Pancreas (tissue), 10 donors: ENCODE measurements at places on chromosomes 7 and 10.

DNA sequence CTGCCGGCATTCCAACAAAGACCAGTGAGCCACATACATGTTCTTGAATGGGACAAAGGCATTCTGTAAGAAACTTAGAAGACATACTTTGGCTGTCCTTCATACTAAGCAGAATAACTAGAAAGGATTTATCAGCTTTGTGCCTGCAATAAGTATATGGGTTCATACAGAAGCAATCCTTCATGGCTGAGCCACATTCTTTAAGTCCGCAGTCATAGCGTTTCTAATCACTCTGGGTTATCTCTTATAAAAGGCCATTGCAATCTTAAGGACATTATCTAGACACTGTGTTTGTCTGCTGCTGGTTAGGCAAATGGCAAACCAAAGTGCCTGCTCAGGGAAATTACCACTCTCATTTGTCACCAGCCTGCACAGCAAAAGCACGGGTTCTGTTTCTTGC is 488.4 kb downstream of the ACTR3B start:
- no peak for DNase-seq

DNA sequence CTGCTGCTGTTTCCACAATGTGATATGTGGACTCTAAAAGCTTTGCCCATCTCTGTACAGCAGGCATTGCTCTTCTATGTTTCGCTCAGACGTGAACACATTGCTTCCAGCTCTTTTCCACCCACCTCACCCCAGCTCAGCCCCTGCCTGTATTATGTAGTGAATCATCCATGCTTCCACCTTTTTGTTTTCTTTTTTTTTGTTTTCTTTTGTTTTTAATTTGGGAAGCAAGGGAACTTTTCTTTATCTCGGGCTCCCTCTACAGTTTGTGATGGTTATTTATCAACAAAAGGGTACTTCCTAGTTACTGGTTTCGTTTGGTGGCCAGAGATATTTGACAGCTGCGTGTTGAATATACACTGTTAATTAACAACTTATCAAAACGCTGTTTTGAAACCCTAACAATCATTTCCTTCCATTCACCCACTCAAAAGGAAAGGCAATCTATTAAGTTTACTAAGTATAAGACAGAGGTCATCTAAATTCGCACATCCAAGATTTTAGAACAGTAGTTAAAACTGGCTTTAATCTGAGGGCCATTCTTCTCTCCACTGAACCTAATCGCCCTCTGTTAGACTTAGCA is 127.9 kb upstream of the STK17A start:
- no peak for DNase-seq

DNA sequence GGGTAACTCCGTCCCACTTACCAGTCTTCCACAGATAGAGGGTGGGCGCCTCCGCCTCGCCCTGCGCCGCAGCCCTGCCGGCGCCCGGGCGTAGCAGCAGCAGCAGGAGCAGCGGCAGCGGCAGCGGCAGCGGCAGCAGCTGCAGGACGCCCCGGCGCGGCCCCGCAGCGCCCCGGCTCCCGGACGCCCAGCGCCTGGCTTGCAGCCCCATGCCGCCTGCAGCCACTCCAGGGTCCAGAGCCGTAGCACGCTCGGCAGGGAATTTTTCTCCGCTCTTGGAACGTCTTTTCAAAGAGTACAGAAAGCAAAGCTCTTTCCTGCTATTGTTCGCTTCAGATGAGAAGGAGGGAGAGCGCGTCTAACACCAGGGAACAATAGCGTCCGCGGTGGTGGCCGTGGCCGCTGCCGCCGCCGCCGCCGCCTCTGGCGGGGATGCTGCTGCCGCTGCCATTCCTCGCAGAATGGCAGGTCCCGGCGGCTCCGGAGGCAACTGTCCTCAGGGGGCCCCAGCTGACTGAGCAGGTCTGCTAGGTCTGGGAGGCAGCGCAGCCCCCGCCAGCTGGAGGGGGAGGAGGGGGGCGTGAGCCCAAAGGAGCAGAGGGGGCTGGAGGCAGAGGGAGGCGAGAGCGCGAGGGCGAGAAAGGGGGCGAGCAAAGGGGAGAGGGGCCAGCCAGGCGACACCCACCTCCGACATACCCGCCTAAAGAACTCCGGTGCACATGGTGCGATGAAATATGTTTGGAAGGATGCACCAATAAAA is at the start of gene THSD7A:
THSD7A (minus strand) TSS at position 463 of the 760 bp plus-strand sequence; CDS start at position 211, 252 bp downstream.
- peak; percentile 48 for DNase-seq

DNA sequence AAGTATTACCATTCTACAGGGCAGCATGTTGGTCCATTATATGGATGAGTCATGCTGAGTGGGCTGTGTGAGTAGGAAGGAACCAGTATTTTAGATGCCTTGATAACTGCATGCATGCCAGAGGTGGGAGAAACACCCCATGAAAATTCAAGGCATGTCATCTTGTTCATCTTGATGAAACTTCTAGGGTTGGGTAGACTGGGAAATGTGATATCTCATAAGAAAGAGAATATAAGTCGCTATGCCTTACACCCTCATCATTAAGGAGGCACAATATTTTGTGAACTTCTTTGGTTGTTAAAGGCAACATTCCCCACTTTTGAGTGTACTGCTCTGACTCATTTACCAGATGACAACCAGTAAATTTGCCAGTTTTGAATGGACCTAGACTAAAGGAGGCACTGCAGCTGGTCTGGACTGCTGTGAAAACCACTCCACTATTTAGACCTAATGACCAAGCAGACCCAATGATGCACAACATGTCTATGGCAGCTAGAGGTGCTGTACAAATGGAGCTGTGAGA is 48.0 kb downstream of the ZNF365 start:
- no peak for DNase-seq
